Heart left ventricle (tissue), 16 donors: ENCODE measurements at places on chromosomes 3 and 15. TPM values are rescaled to one million over a fixed set of nuclear protein-coding genes. Genes with fewer than 3 reads are reported as not detected.

The SEMA6D gene
- 17.5 TPM for total RNA-seq

The IQCF5 gene
- not detected for total RNA-seq

The HAPLN3 gene
- 1.4 TPM for total RNA-seq

The FAIM gene
- total RNA-seq, result 4.6 TPM

The RCCD1 gene
- 7.3 TPM for total RNA-seq

The ALG1L2 gene
- total RNA-seq, result not detected

The TNFSF10 gene
- 20.1 TPM for total RNA-seq

The FSIP1 gene
- total RNA-seq, result 2.5 TPM

DNA sequence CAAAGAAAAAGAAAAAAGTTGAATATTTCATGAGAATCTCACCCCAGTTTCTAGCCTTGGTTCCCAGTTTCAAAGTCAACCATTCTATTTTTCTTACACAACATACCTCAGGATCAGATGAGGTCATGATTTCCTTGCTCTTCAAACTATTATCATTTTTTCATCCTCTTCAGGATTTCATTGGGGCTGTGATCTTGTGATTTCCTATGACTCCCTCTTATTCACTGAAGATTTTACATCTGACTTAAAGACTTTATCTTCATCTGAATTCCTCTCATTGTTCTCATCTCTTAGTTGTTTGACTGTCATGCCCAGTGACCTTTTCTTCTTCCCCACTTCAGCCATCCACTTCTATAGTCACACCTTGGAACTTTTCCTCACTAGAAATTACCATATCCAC, 3.1 kb upstream of the C3orf33 start:
- no peak for DNase-seq
- peaks cover 7% of the 10 kb centered on the region for H3K4me1 ChIP-seq
- no peak overlapping the region for H3K4me3 ChIP-seq
- H3K27ac ChIP-seq, result no peak overlapping the region
- no peaks in the 10 kb centered on the region for H3K36me3 ChIP-seq
- no peaks in the 10 kb centered on the region for H3K27me3 ChIP-seq

- peaks cover 50% of the 10 kb centered on the region for H3K4me1 ChIP-seq
- peak; percentile 58 for DNase-seq
- no peaks in the 10 kb centered on the region for H3K27me3 ChIP-seq
- peak within 1 kb of the TSS; percentile 94 for H3K4me3 ChIP-seq
- H3K27ac ChIP-seq, result peak within 1 kb of the TSS; percentile 96
These were observed at the start of gene UTS2B for GRCh38 chr3:191329654-191330529. Gene UTS2B (minus strand): TSS chr3:191330526. CDS start chr3:191282189, 48,337 bp downstream.

DNA sequence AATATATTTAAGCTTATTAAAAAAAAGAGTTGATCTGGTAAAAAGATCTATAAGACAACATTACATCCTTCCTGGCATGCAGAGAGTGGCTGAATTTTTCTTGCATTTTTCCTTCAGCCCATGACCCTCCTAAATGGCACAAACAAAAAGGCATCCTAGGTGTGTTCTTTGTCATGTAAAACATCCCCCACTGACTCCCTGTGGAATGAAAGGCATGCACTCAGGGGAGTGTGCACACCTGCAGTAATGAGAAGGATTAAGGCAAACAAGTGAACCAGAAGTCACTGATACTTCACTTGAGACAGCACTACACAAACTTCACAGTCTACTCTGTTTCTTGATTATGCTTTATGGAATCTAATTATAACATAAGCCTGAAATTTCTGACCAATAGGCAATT, 195.0 kb downstream of the RBMS3 start:
- H3K36me3 ChIP-seq, result no peaks in the 10 kb centered on the region
- H3K27me3 ChIP-seq, result no peaks in the 10 kb centered on the region
- H3K4me1 ChIP-seq, result no peaks in the 10 kb centered on the region
- no peak overlapping the region for H3K27ac ChIP-seq
- DNase-seq, result no peak

DNA sequence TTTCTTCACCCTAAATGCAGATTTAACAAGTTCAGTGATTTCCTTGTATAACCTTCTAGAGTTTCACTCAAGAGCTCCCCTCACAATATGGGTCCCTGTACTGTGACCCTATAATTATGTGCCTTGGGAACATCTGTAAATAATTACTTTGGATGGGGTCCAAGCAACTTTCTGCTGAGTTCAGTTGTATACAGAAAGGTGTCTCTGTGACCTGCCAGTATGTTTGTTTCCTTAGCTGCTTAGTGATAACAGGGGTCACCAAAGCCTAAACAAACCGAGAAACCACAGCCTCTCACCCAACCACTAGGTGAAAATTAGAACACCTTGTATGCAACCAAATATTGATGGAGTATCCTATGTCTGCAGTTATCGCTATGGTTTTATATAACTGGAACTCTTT, 29.8 kb upstream of the SLC25A36 start:
- no peaks in the 10 kb centered on the region for H3K4me1 ChIP-seq
- no peaks in the 10 kb centered on the region for H3K27me3 ChIP-seq
- no peaks in the 10 kb centered on the region for H3K36me3 ChIP-seq
- no peak overlapping the region for H3K27ac ChIP-seq
- H3K4me3 ChIP-seq, result no peak overlapping the region

GRCh38 chr3:87318617-87319021, 42.2 kb upstream of the POU1F1 start:
- H3K27ac ChIP-seq, result no peak overlapping the region
- no peak overlapping the region for H3K4me3 ChIP-seq

GRCh38 chr3:112095731-112096130, 9.5 kb downstream of the C3orf52 start:
- H3K36me3 ChIP-seq, result no peaks in the 10 kb centered on the region
- no peak overlapping the region for H3K4me3 ChIP-seq
- no peaks in the 10 kb centered on the region for H3K4me1 ChIP-seq
- H3K27ac ChIP-seq, result no peak overlapping the region
- no peak for DNase-seq

DNA sequence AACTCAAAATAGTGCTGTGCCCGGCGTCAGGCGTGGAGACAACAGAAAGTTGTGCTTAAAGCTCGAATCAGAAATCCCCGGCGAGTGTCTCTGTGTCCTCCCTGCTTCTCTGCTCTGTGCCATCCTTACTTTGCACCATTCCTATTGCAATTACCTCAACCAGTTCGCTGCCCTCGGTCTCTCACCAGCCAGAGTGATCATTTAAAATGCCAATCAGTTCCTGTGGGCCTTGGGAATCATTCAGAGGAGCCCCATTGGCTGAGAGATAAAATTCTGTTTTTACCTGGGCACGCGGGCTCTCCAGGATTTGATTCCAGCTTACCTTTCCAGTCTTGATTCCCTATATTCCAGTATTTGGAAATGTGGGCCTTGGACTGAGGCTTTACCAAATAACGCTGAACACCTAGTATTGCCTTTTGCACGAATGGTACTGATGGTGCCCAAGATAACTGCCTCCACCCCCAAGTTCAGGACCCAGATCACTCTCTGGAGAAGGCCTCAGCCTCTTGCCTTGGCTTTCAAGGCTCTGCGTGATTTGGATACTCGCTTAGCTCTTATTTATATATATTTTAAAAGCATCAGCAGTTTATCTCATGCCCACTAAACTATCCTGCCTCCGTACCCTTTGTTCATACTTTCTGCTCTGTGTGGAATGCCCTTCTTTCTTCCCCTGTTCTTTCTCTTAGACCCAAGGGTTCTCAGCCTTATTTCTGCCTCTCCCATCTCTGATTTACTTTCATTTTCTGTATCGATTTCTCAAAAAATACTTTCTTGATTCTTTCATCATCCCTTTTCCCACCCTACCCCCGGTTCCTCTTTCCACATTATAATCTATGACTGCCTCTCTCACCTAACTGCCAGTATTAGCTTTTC, 863 bp downstream of the PSMA4 start:
- no peak for DNase-seq
- peak overlapping the region; percentile 92 for H3K27ac ChIP-seq
- H3K4me3 ChIP-seq, result peak overlapping the region; percentile 81

DNA sequence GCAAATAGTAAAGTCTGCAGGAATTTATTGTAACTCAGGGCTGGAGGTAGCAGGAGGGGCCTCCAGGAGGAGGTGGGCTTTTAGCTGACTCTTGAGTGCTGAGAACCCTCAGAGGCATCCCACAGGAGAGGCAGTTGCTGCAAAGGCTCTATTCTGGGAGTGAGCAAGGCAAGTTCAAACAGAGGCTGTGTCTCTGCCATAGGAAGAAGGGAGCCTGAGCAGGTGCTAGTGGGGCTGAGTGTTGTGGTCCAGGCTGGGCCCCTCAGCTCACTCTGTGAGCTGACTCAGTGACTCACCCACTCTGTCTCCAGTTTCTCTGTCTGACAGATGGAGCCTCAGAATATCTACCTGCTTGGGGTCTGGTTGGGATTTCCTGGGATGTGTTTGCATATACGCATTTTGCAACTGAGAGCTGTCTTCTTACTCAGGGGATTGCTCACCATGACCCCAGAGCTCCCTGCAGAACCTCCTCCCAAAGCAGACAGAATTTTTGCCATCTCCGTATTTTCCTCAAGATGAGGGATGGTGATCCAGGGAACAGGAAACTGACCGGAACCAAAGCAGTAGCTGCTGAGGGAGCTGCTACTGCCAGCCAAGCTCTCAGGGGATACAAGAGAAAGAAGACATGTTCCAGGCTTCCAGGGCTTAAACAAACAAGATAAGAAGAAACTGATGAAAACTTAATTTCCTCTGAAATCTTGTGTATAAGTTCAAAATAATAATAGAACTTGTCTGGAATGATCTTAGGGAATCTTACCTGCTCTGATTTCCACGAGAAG, 13.6 kb upstream of the NOX5 start:
- H3K27ac ChIP-seq, result no peak overlapping the region
- no peak overlapping the region for H3K4me3 ChIP-seq
- no peak for DNase-seq
- no peaks in the 10 kb centered on the region for H3K36me3 ChIP-seq
- H3K4me1 ChIP-seq, result peaks cover 31% of the 10 kb centered on the region

- no peak for DNase-seq
- H3K27ac ChIP-seq, result no peak overlapping the region
- H3K4me3 ChIP-seq, result no peak overlapping the region
- no peaks in the 10 kb centered on the region for H3K36me3 ChIP-seq
- H3K4me1 ChIP-seq, result peaks cover 5% of the 10 kb centered on the region
These were observed 61.0 kb downstream of the TLE3 start for GRCh38 chr15:70036585-70037291.

GRCh38 chr3:50111757-50112156, 23.0 kb downstream of the RBM5 start:
- H3K27ac ChIP-seq, result no peak overlapping the region
- H3K4me3 ChIP-seq, result no peak overlapping the region
- H3K4me1 ChIP-seq, result no peaks in the 10 kb centered on the region
- no peaks in the 10 kb centered on the region for H3K27me3 ChIP-seq
- DNase-seq, result no peak

DNA sequence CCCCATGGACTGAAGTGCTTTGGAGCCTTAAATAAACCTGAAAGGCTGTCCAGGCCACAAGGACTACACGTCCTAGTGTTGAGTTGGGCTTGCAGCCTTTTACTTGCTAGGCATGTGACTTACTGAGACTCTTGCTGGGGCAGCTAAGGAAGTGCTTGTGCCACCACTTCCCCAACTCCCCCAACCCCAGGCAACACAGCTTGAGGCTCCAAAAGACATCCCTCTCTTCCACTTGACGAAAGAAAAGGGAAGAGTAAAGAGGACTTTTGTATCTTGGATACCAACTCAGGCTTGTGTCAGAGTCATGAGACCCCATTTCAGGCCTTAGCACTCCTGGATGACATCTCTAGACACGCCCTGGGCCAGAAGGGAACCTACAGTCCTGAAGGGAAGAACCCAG, 109.8 kb downstream of the XRN1 start:
- no peak overlapping the region for H3K27ac ChIP-seq
- peaks cover 5% of the 10 kb centered on the region for H3K36me3 ChIP-seq
- no peaks in the 10 kb centered on the region for H3K4me1 ChIP-seq
- no peak overlapping the region for H3K4me3 ChIP-seq
- DNase-seq, result no peak
